ENCODE measurements at places on chromosomes 13 and 19.

DNA sequence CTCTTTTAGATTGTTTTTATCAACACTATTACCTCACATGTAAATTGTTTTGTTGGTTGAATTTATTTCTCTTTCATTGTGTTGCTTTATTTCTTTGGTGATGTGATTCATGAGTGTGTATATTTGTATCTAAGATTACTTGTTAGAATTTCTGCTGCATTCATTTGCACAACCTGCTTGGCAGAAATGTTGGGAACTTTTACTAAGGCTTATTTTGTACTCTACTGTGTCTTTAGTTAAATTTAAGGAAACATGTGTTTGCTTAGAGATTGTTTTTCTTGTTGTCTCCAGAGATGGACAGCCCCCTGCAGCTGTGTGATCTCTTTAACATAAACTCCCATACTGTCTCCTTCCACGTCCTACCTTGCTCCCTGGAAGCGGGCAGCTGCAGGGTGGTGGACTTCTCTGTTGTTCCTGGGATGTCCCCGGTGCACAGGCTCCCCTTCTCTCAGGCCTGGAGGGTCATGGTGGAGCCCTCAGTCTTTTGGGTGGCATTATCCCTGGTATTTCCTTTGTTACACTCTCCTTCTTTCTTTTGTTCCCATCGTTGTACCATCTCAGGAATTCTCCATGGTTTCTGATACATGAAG is 212.0 kb upstream of the SPRY2 start:
- DNase-seq, result no peak

DNA sequence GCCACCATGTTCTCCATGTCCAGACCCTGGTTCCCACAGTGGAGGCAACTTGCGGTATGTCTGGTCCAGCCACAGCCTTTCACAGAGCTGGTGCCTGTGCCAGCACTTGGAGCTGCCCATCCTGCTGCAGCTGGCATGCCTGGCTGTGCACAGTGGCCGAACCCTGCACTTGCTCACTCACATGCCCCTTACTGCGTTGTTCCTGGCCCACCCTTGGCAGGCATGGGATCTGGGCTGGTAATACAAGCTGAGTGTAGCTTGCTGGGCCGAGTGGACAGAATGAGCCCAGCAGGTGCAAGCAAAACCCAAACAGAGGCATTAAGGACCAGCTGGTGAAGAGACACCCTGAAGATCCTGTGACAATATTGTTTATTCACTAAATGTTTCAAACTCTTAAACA is 583.9 kb upstream of the SLITRK6 start:
- no peak for DNase-seq

GRCh38 chr19:50889638-50890037 is 16.4 kb downstream of the KLK2 start:
- no peak for DNase-seq

DNA sequence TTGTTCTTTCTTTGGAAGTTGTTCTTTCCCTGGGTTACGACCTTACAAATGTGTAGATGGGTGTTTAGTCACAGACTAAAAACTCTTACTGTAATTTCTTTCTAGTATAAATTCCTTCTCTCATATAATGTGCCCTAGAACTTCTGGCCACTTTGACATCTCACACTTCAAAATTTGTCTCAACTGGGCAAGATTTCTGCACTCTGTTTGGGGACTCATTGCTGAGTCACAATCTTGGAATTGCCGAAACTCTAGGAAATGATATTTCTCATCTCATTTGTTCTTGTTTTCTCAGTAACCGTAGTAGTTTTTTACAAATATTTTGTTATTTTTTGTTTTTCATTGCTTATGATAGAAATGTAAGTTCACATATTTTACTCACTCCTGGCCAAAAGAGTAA is 2523.2 kb upstream of the PCDH20 start:
- no peak for DNase-seq

- DNase-seq, result peak; percentile 26
Observed at GRCh38 chr13:53848366-53848961, 819.9 kb downstream of the OLFM4 start.

DNA sequence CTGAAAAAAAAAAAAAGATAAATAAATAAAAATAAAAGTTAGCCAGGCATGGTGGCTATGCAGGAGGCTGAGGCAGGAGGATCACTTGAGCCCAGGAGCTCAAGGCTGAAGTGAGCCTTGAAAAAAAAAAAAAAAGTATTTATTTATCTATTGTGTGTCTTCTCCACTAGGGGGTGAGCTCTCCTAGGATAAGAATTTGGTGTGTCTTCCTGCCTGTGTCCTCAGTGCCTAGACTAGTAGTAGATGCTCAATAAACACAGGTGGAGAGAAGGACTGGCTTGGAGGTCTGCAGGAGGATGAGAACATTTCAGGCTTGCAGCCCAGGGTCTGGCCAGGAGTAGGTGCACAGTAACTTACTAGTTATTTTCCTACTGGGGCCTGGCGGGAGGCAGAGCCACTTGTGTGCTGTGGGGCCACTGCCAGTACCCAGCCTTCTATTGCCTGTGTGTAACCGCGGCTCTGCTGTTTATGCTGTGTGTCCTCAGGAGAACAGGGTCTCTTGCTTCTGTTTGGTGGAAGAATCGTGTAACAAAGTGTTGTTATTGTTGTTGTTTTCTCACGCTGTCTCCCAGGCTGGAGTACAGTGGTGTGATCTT is 5.4 kb downstream of the LMTK3 start:
- DNase-seq, result peak; percentile 18

GRCh38 chr19:44741841-44742329 is 6.6 kb upstream of the BCL3 start:
- DNase-seq, result peak; percentile 57

DNA sequence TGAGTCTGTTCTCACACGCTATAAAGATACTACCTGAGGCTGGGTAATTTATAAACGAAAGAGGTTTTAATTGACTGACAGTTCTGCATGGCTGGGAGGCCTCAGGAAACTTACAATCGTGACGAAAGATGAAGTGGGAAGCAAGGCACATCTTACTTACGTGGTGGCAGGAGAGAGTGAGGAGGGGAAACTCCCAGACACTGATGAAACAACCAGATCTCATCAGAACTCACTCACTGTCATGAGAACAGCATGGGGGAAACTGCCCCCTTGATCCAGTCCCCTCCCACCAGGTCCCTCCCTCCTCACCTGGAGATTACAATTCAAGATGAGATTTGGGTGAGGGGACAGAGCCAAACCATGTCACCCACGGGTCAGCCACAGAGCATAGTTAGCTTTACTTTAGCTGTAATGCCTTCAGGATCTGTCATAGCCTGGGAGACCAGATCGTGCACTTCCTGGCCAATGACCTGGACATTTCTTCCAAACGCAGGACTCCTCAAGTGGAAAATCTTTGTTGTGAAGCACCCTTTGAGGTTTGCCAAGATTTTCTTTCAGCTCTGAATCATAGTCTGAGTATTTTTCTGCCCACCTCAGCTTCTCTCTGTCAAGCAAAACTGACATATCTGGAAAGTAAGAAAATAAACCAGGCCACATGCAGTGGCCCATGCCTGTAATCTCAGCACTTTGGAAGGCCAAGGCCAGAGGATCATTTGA is 25.2 kb upstream of the HIF3A start:
- DNase-seq, result no peak

DNA sequence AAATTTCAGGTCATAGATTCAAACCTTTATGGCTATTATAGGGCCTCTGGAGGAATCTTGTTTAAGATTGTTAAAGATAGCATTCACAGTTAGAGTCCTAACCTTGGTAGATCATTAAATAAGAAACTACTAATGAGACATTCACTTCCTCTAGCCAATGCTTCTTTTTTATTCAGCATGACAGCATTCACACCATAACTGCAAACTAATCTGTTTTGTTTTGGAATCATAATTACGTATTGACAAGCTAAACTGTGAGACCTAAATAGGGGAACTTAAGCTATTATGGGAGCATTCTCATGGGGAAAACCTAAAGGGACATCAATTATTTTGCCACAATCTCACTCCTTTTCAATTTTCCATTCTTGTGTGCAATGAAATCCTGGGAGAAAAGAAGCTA is 653.8 kb downstream of the PCDH9 start:
- DNase-seq, result no peak

DNA sequence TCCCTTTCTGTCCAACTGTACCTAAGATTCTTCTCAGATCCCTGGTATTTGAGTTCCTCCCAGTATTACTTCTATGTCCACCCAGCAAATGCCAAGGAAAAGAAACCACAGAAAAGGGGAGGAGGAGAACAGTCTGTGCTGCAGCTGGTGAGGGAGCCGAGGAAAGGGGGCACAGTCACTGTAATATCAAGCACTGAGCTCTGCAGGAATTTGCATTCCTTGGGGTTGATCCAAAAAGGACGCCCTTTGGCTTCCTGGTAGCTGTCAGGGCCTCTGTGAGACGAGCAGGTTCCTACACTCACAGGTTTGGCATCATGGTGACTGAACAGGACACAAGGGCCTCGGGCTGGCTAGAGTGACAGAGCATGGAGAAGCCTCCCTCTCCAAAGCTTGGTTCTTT is 273.4 kb downstream of the NHLRC3 start:
- DNase-seq, result no peak

- no peak for DNase-seq
Observed at GRCh38 chr19:11323601-11324078, 15.8 kb downstream of the RAB3D start.

- DNase-seq, result no peak
Observed at GRCh38 chr19:21947775-21948174, 63.0 kb downstream of the ZNF208 start.

GRCh38 chr13:92321174-92321573 is 905.4 kb upstream of the GPC6 start:
- DNase-seq, result no peak

DNA sequence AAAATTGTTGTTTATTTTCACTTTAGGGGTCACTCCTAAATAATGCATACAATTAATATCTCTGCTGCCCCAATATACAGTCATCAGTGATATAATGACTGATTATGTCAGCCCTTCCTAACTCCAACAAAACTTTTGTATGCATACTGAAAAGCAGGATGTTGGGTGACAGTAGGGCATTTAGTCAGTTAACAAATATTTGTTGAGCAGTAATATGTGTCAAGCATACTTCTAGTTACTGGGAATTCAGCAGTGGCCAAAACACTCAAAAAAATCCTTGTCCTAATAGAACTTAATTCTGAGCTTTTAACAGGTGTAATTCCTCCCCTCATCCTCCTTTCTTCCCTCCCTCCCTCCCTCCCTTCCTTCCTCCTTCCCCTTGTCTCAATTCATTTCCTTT is 560.7 kb upstream of the KLHL1 start:
- DNase-seq, result no peak

DNA sequence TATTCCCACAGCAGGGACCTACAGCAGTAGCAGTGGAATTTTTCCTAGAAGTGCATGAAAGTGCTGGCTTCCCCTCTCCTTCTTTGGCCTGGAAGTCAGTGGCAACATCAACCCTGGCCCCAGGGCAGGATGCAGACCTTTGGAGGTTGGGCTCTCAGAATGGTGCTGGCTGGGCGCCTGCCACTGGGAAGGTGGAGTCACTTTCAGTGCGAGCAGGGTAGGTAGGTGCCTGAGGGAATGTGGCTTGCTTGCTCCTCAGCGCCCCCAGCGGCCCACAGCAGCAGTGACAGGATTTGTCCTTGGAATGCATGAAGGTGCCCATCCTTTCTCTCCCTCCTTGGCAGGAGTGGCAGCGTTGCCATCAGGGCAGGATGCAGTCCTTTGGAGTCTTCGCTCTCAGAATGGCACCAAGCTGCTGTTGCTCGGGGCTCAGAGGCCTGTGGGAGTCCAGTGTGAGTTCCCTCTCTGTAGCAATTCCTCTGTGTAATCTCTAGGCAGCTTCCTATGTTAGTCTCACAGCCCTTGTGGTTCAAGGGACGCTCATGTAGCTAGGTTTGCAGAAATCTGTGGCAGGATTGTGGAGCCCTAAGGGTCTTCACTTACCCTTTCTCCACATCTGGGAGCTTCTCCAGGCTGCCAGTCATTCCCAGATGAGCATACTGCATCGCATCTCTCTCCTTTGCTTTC is 354.4 kb upstream of the DACH1 start:
- DNase-seq, result no peak

DNA sequence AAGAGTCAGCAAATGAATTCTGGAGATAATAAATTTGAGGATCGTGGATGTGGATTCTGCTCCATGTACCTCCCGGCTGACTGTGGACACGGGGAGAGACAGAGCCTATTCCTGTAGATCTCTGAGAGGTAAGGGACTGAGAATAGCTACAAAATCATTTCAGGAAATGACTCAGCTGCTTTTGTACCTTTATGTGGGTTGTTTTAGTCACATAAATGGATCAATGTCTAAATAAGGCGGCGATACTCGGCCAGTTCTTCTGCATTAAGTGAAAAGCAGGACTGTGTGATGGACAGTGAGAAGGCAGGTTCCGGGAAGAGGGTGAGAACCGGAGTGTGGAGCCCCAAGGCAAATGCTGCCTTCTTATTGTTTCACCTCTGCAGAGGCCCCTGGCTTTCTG is 128.1 kb downstream of the EFNB2 start:
- no peak for DNase-seq

DNA sequence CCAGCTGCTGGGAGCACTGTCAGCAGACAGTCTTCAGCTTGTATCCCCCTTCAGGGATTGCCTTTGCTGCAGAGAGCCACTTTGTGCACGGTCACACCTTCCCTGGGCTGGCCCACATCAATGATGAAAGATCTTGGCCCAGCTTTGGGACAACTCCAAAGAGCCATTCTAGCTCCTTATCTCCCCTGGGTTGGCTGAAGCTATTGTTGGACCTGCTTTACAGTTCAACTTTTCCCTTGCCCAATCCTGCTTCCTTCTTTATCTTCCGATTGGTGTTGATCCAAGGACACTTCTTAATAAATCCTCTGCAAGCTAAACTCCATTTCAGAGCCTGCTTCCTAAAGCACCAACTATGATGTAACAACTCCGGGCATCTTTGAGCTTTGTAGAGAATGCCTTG is 466.4 kb downstream of the KLF12 start:
- no peak for DNase-seq

DNA sequence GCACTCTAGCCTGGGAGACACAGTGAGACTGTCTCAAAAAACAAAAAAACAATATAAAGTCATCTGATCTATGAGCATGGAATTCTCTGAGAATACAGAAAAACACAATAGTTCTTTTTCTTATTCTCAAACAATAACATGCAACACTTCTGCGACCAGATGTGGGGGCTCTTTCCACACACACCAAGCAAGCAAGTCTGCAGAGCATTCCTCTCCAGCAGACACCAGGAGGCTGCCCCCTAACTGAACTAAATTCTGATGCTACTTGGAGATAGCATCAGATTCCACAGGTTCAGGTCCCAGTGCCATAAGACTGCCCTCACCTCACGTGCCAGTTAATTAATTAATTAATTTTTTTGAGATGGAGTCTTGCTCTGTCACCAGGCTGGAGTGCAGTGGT is 27.7 kb downstream of the ZNF101 start:
- DNase-seq, result no peak

DNA sequence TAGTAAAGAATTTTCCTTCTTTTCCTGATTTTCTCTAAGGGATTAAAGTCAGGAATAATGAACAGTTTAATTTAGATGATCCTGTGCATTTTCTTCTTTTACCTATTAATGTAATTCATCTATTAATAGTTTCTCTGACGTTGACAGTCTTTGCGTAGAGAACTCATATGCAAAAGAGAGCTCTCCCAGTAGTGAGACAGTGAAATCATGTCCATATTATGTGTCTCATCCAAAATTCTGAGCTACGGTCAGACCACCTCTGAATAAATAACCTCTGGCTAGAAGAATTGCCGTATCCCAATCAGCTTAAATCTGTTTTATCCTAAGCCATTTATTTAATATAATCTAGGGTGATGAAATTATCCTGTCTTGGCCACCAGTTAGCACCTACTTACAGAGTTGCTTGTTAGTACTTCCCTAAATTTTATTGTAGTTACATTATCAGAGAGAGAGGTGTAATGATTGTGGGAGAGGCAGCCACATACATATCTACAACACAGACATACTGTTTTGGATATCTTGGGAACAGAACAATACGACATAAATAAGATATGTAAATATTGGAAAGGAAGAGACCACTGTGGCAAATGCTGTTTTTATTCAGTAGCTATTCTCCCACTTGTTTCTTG is 30.7 kb downstream of the PDS5B start:
- DNase-seq, result no peak
